Activated CD4-positive, alpha-beta T cell treated with anti-CD3 and anti-CD28 coated beads, Interleukin-10, Interleukin-2, amounts not matched to agents 100 ng/mL and 50 ng/mL, durations not matched to agents 16 hours and 8 hours (primary cell): ENCODE measurements at places on chromosomes 7 and 10.
A peak's percentile ranks its signal among the peaks of the same experiment; 100 is the strongest.

DNA sequence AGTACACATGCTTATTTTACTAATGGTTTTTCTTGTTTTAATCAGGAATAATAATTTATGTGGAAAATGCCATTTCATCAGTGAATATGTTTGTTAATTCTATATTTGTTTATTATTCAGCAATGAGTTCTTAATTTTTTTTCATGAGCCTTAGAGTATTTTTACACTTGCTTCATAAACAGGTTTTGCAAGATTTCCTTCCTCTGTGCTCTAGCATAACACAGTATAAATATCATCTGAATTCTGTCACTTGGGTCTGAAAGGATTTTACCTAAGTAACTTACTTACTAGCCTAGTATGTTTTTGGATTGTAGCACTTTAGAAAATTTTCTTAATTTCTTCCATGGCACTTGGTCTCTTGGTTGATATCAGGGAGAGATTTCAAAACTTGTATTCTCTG, 45.8 kb downstream of the GLCCI1 start:
- no peak for DNase-seq

- DNase-seq, result no peak
Measured at GRCh38 chr7:90766814-90767564, 170.9 kb downstream of the CDK14 start.

GRCh38 chr10:478471-479245, 210.8 kb downstream of the DIP2C start:
- DNase-seq, result no peak

DNA sequence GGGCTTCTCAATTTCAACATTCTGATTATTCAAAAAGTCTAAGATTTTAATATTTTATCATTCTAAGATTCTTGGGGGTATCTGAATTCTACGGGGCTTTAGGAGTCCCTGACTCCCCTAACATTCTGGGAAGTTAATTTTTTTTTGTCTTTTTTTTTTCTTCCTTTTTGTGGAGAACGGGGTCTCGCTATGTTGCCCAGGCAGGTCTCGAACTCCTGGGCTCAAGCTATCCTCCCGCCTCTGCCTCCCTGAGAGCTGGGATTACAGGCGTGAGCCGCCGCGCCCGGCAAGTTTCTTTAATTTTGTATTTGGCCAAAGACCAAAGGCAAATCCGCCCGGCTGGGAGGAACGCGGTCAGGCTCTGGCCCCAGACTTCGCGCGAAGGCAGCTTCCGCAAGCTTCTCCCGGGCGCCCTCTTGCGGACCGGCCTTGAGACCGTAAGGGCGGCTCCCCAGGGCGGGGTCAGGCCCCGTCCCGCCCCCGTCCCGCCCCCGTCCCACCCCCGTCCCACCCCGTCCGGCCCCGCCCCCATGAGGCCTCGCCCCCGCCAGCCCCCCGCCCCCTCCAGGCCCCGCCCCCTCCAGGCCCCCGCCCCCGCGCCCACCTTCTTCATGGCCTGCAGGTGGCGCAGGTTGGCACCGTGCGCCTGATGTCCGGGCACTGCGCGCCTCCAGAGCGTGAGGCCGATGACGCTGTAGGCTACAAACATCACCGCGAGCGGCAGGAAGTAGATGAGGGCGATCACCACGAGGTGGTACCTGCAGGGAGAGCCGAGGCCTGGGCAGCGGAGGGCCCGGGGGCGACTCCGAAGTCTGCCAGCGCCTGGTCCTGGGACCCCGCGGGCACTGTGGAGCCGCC, 8.2 kb downstream of the TACR2 start:
- DNase-seq, result peak; percentile 94

DNA sequence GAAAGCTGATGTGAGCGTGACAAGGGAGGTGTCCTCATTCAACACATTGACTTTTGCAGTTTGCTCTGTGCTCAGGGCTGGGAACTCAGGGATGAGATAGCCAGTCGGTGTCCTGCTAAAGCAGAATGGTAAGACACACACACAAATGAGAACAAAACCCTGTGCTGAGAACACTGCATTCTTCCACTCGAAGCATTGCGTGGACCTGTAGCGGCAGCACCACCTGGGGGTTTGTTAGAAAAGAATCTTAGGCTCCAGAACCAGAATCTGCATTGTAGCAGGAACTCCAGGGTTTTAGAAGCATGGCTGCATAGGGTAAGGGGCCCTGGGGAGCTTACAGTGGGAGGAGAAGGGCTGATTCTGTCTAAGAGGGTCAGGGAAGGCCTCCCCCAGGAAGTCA, 21.5 kb upstream of the OGDHL start:
- DNase-seq, result no peak
